ENCODE measurements at places on chromosomes 5 and 9.

GRCh38 chr9:69572611-69573010, 99.6 kb downstream of the APBA1 start:
- no peak for DNase-seq

DNA sequence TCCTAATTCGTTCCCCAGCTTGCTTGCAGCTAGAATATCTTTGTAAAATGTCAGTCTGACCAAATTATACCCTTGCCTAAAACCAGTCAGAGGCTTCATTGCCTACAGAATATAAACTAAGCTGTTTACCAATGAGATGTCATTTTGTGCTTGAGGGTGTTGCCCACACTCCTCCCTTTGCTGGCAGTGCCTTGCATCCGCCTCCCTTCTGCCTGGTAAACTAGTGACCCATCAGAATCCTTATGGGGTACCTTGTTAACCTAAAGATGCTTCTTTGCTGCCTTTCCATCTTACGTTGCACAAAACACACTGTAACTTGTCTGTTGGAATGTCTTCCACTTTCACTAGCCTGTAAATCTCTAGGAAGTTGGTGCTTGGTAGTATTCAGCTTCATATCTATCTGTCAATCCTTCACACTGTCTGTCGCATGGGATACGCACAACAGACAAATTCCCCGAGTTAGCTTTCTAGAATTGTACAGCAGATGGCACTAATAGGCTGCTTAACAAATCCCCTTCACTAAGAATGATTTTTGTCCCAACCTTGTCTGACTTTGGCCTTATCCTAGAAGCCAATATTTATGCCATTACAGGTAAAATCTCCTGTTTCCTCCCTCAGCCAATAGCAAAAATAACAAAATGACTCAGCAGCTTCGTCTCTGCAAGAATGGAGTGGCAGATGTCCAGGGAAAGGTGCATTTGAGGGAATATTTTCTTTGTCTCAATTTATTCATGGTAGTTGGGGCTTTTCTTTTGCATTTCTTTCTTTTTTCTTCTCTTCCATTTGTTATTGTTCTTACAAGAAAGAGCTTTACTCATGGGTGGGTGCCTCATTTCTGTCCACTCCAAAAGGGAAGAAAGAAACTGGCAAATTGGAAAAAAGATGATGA, 3.0 kb downstream of the NUDT2 start:
- no peak for DNase-seq

DNA sequence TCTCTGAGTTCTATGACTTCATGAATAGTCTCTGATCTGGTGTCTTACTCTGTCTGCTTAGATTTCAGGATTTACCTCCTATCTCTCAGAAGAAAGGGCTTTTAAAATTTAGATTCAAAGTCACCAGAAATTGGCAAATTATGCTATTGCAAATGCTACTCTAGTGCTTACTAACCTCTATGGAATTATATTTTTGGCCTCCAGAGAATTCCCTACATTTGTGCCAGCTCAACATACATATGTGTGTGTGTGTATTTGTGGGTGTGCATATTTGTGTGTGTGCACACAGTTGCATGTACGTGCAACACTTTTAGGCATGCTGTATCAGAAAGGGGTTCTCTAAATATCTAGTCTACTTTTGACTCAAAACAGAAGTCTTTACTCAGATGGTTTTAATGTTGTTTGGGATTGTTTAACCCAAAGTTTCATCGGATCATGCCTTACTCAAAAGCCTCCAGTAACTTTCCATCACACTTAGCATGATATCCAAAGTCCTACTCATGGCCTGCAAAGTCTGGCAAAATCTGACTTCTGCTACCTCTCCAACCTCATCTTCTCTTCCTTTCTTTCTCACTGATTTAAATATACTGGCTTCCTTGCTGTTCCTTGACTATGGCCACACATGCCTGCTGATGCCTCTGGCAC, 147.6 kb upstream of the NR3C1 start:
- DNase-seq, result no peak

- no peak for DNase-seq
Observed at GRCh38 chr9:87198716-87199115, 251.4 kb upstream of the GAS1 start.

- DNase-seq, result no peak
Observed at GRCh38 chr9:89634995-89635742, 30.4 kb downstream of the GADD45G start.

DNA sequence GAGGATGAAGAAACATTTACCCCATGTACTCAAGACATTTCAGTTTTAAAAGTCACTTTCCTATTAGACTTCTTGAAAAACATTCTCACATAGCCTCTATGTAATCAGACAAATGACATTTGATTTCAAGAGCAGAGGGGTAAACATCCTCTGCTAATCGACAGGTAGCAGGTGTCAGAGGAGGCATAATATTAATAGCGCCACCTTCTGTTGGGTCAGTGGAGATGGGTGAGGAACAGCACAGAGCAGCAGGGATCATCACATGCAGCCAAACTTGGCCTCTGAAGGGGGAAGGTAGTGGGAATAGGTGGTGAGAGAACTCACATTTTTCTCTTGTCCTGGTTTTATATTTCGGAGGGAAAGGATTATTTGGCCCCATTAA, 3.3 kb upstream of the LSM11 start:
- DNase-seq, result no peak

GRCh38 chr5:75043633-75044264, 8.6 kb downstream of the GCNT4 start:
- no peak for DNase-seq

GRCh38 chr9:131608493-131609037, 63.2 kb downstream of the PRRT1B start:
- no peak for DNase-seq

GRCh38 chr9:133099726-133100505, 21.1 kb downstream of the RALGDS start:
- DNase-seq, result no peak

- DNase-seq, result no peak
Observed at GRCh38 chr9:70616228-70616990, 202.0 kb upstream of the KLF9 start.

GRCh38 chr5:23484096-23484495, 23.3 kb upstream of the PRDM9 start:
- DNase-seq, result no peak

Data from stimulated activated CD4-positive, alpha-beta T cell treated with anti-CD3 and anti-CD28 coated beads, Interleukin-4, amount 100 ng/mL, for 4 hours (primary cell).